Transverse colon (tissue), 4 donors: ENCODE measurements at places on chromosomes 12 and 14. TPM values are rescaled to one million over a fixed set of nuclear protein-coding genes. Genes with fewer than 3 reads are reported as not detected.

The MYF5 gene
- not detected for total RNA-seq

The CTDSP2 gene
- 174 TPM for total RNA-seq

DNA sequence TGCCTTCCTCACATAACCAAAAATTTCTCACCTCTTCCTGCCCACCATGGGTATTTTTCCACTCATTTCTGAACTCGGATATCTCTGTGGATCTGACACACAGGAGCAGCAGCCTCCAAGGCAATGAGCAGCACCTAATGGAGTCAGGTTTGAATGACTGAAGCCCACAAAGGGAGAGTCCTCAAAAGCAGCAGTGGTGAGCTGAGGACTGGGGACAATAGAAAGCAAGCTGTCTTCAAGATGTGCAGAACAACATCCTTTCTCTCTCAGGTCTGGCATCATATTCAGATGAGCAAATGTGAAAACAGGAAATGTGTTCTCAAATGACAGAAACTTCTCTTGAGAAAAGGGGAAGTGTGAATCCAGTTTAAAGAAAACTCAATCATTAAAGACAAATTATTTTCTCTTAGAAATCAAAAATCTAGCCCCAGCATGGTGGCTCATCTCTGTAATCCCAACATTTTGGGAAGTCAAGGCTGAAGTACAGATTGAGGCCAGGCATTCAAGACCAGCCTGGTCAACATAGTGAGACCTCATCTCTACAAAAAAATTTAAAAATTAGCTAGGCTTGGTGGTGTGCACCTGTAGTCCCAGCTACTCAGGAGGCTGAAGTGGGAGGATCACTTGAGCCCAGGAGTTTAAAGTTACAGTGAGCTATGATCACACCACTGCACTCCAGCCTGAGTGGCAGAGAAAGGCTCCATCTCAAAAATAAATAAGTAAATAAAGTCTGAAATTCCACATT lies 54.2 kb downstream of the C12orf42 start:
- DNase-seq, result peak; percentile 25

DNA sequence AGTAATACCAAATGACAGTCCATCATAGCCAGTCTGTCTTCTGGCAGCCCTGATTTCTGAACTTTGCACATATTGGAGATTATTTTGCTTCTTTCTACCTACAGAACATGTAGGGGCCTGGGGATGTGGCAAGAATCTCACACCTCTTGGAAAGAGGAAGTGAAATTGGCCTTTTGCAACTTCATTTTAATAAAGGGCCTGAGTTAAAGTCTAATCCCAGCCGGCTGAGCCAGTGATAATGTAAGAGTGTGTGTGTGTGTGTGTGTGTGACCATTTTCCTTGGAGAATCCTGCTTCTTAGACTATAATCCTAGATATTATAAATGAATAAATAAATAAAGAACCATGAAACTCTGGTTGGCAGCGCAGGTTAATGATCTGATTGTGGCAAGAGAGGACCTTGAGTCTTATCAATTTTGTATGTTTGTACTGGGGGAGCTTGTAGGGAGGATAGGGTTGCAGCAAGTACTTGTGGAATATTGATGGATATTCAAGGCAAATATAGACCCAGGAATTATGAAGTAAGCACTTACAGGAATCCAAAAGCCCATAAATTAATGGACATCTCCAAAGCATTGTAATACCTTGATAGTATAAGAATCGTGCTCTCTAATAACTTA lies 233.2 kb upstream of the AMIGO2 start:
- no peak for DNase-seq

- DNase-seq, result no peak
These were observed 173.2 kb upstream of the HMGA2 start for GRCh38 chr12:65651060-65651459.
